ENCODE measurements at places on chromosomes 11 and 22.

DNA sequence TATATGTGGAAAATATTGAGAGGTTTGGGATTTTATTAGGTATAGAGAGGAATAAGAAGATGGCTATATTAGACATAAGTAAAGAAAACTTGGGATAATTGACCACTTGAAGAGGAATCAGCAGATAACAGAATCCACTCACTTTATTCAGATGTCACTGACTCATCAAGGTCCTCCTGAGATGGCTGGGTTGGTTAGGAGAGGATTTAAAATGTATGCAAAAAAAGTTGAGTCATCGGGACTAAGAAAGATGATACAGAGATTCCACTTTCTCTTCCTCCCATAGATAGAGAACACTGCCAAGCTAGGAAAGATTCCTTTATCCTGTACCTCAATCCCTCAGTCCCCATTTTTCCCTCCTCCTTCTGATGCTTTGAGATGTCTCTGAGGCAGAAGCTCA lies at the start of gene OR6A2:
OR6A2 (minus strand) TSS at position 288 of the 400 bp plus-strand sequence. CDS start 3,981 bp downstream, outside the sequence.
- DNase-seq, result no peak

- no peak for DNase-seq
Measured at GRCh38 chr22:43526117-43526655, 114.4 kb downstream of the MPPED1 start.

GRCh38 chr11:100969008-100969407 lies 160.6 kb downstream of the PGR start:
- no peak for DNase-seq

- no peak for DNase-seq
Measured at GRCh38 chr11:116835791-116836631, 1.4 kb downstream of the APOA1 start.

DNA sequence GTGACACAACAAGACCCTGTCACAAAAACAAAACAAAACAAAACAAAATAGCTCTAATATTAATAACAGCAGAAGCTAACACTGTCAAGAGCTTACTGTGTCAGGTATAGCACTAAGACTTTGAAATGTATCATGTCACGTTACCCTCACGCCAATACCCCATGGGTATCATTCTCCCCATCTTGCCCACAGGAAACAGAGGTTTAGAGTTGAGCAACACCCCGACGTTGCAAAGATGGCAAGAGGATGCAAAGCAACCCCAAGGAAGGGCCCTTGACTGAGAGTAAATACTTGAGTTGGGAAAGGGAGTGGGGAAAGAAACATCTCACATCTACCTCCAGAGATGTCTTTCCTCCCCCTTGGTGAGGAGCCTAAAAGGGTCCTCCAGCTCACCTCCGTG lies 366.8 kb downstream of the LARGE1 start:
- no peak for DNase-seq

- DNase-seq, result no peak
Measured at GRCh38 chr11:110977661-110978060, 265.4 kb upstream of the ARHGAP20 start.

- no peak for DNase-seq
Measured at GRCh38 chr22:38049812-38050619, 7.2 kb upstream of the PICK1 start.
